GM23248 (cell line): ENCODE measurements at places on chromosomes 1 and 21.
A peak's percentile ranks its signal among the peaks of the same experiment; 100 is the strongest.

GRCh38 chr1:36650200-36651065, 167.7 kb upstream of the CSF3R start:
- H3K4me3 ChIP-seq, result no peak overlapping the region
- peak; percentile 72 for DNase-seq
- no peak overlapping the region for H3K27ac ChIP-seq
- no peaks in the 10 kb centered on the region for H3K36me3 ChIP-seq
- peaks cover 10% of the 10 kb centered on the region for H3K27me3 ChIP-seq

DNA sequence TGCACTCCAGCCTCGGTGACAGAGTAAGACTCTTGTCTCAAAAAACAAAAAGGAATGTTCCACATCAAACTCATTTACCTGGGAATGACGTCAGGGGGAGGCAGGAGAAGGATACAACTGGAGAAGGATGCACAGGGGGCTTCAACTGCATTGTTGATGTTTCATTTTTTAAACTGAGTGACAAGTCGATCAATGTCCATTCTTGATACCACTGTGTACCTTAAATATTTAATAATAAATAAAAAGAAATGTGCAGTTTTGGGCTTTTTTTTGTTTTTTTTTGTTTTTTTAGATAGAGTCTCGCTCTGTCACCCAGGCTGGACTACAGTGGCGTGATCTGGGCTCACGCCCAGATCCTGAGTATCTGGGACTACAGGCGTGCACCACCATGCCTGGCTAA, 35.8 kb downstream of the PLEKHO1 start:
- no peak overlapping the region for H3K4me3 ChIP-seq
- no peaks in the 10 kb centered on the region for H3K36me3 ChIP-seq
- H3K27ac ChIP-seq, result no peak overlapping the region

DNA sequence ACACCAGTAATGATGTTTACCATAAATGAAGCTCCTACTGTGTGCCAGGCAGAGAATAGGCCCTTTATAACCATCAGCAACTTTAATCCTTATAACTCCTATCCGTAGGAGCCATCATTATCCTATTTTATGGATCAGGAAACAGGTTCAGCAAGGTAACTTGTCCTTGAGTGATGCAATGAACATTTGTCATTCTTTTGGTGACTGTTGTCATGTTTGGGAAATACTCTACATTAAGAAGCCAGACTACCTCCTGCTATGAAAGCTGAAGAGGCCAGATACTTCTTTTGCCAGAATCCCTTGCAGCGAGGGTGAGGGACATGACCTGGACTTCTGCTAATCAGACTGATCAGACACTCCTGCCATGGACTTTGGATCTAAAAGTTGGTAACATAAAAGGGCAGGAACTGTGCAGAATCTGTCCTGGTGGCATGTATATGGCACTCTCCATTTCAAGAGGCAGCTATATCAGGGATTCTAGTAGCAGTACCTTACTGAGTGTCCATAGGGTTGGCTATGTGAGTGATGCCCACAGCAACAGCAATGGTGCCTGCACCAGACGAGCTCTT, 33.1 kb upstream of the SRRM1 start:
- H3K27me3 ChIP-seq, result no peaks in the 10 kb centered on the region
- no peaks in the 10 kb centered on the region for H3K36me3 ChIP-seq
- H3K4me1 ChIP-seq, result no peaks in the 10 kb centered on the region
- no peak overlapping the region for H3K27ac ChIP-seq

GRCh38 chr21:41593760-41594138, 85.8 kb upstream of the TMPRSS2 start:
- no peak overlapping the region for H3K4me3 ChIP-seq
- no peak overlapping the region for H3K27ac ChIP-seq
- peaks cover 11% of the 10 kb centered on the region for H3K27me3 ChIP-seq
- DNase-seq, result no peak

DNA sequence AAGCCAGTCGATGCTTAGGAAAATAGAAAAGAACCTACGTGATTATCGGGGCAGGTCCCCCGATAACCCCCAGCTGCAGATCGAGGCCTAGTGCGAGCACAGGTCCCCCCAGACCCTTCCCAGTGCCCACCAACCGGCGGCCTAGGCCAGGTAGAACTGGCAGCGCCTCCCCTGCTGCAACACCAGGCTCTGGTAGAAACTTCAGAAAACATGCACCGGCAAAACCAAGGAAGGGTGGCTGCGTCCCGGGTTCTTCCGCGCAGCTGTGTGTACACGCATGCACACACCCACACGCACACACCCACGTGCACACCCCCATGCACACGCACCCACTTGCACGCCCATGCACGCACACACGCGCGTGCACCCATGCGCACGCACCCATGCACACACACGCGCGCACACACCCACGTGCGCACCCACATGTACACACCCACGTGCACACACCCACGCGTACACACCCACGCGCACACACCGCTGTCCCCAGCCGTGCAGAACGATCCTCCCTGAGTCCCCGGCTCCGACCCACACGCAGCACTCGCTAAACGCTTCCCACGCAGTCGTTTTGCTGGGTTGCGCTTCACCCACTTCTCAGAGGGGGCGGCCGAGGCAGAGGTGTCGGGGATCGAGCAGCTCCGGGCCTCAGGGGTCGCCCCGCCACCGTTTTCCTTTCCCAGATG, 5.2 kb downstream of the TSPEAR start:
- H3K36me3 ChIP-seq, result no peaks in the 10 kb centered on the region
- no peak overlapping the region for H3K27ac ChIP-seq
- H3K27me3 ChIP-seq, result peaks cover 71% of the 10 kb centered on the region
- no peak for DNase-seq

- H3K4me1 ChIP-seq, result no peaks in the 10 kb centered on the region
- no peak for DNase-seq
- no peak overlapping the region for H3K27ac ChIP-seq
- no peaks in the 10 kb centered on the region for H3K27me3 ChIP-seq
Observed at GRCh38 chr1:231969076-231969475, 342.5 kb downstream of the DISC1 start.

DNA sequence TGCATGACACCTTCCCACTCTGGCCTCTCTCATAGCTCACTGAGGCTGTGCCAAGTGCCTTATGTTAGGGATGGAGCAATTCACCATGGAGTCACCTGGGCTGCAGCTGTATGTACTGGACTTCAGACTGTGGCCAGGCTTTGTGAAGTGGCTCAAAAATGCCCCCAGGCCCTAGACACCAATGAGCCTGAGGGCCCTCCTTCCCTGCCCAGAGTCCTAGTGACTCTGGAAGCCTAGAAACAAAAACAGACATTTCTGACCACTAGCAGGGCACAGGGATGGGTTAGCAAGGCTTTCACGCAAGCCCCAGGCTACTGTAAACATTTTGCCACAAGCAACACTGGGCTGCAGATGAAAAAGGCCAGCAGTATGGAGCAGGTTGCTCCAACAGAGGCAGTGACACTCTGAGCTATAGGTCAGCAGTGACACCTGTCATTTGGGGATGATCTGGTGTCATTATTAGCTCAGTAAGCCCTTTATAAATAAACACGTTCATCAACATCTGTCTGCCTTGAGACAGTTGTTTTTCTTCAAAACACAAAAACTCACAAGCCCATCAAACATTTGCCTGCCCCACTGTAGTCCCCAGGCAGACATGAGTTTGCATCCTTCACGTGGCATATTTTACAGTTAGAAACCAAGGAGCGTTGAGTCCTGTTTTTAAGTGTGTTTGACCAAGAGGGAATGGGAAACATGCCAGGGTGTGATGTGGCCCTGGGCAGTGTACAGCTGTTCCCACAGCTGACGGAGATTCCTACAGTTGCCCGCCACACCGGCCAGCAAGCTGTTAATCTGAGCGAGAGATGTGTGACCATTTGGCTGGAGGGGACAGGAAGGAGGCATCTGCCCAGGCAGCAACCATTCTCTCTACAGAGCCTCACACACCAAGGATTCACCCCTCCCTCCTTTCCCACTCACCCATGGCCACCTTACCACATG, 66.8 kb downstream of the KCNN3 start:
- no peak overlapping the region for H3K27ac ChIP-seq
- H3K4me3 ChIP-seq, result no peak overlapping the region
- no peak for DNase-seq
- H3K27me3 ChIP-seq, result peaks cover 50% of the 10 kb centered on the region
- no peaks in the 10 kb centered on the region for H3K4me1 ChIP-seq

DNA sequence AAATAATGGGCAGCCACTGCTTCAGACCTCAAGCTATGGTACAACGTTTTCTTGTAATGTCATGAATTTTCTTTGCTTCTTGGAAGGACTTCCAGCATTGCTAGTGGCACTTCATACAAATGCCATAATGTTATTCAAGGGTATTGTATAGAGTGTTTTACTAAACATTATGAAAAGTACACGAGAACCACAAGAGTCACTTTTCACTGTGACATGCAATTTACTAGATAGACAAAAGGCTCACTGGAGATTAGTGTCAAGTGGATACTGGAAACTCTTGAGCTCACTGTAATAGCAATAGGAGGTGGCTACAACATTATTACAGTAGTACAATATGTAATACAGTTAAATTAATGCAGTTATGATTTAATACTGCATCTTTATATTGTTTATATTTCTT, 5.3 kb upstream of the OLFM3 start:
- no peak overlapping the region for H3K27ac ChIP-seq
- no peaks in the 10 kb centered on the region for H3K27me3 ChIP-seq
- no peaks in the 10 kb centered on the region for H3K36me3 ChIP-seq
- DNase-seq, result no peak

GRCh38 chr1:57272150-57272549, 151.7 kb downstream of the DAB1 start:
- peak; percentile 11 for DNase-seq
- no peak overlapping the region for H3K4me3 ChIP-seq
- peaks cover 17% of the 10 kb centered on the region; the same call in 1 of the 2 replicates for H3K27me3 ChIP-seq

DNA sequence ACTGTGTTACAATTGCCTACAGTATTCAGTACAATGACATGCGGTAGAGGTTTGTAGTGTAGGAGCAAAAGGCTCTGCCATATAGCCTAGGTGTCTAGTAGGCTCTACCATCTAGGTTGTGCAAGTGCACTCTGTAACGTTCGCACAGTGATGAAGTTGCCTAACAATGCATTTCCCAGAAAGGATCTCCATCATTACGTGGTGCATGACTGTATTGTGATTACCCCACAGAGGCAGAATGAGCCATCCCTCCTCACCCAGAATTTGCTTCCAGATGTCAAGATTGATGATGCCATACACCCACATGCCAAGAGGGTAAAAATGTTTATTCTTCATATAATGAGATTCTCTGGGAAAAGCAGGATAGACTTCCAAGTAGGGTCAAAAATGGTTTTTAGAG, 199.3 kb upstream of the CTTNBP2NL start:
- peak; percentile 11 for DNase-seq
- no peaks in the 10 kb centered on the region for H3K36me3 ChIP-seq
- no peaks in the 10 kb centered on the region; the same call in 1 of the 2 replicates for H3K27me3 ChIP-seq
- no peaks in the 10 kb centered on the region for H3K4me1 ChIP-seq
- H3K4me3 ChIP-seq, result no peak overlapping the region

DNA sequence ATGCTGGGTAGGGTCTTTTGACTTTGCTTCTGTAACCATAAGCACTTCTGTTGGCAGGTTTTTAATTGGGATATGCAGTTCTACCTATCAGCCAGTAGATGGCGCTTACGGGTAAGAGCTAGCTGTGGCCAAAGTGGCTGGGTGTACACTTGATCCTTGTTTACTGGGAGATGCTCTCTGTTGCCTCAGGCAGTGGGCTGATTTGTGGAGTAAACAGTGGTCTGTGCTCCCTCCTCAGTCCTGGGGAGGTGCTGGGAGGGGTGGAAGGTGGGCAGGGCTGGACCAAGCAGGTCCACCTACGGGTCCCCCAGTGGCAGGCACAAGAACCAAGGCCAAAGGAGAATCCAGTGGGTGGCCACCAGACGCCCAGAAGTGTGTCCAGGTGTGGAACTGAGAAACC, 43.4 kb downstream of the RALGPS2 start:
- DNase-seq, result peak; percentile 58
- no peak overlapping the region for H3K27ac ChIP-seq
- H3K36me3 ChIP-seq, result peaks cover 5% of the 10 kb centered on the region; the same call in 1 of the 2 replicates
- H3K27me3 ChIP-seq, result no peaks in the 10 kb centered on the region
- no peak overlapping the region for H3K4me3 ChIP-seq
- no peaks in the 10 kb centered on the region for H3K4me1 ChIP-seq

GRCh38 chr21:36089946-36090345, 20.1 kb downstream of the CBR1 start:
- no peak for DNase-seq
- H3K4me1 ChIP-seq, result peaks cover 3% of the 10 kb centered on the region; the same call in 1 of the 2 replicates
- H3K4me3 ChIP-seq, result no peak overlapping the region
- no peak overlapping the region for H3K27ac ChIP-seq
- no peaks in the 10 kb centered on the region for H3K36me3 ChIP-seq
